ENCODE measurements at places on chromosomes 3 and 15. TPM values are rescaled to one million over a fixed set of nuclear protein-coding genes. Genes with fewer than 3 reads are reported as not detected.

DNA sequence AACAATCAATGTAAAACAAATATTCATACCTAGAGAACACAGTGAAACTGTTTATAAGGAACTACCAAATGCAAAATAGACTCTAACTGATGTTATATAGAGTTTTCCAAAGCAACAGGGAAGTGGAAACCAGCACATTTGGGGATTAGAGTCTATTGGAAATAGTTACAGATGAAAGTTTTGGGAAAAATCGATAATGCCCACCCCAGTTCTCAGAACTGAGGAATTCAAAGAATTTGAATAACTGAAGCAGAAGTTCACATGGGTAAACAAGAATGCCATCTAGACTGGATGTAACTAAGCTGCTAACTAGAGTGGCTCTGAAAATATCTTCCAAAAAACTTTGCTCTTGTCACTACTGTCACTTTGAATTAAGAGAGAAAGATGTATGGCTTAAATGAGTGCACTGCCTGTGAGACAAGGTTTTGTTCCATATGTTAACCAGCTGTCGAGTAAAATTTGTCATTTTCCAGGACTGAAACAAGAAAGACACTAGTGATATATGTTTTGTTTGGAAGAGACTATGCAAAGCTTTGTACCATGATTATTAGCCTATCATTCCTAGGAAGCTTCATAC lies 9.2 kb upstream of the DENND4A start:
- DNase-seq, result no peak

CCNB2 gene
- total RNA-seq, result 9.5 TPM

- DNase-seq, result no peak
Measured at GRCh38 chr15:45262906-45263461, 10.9 kb downstream of the SLC28A2 start.

DNA sequence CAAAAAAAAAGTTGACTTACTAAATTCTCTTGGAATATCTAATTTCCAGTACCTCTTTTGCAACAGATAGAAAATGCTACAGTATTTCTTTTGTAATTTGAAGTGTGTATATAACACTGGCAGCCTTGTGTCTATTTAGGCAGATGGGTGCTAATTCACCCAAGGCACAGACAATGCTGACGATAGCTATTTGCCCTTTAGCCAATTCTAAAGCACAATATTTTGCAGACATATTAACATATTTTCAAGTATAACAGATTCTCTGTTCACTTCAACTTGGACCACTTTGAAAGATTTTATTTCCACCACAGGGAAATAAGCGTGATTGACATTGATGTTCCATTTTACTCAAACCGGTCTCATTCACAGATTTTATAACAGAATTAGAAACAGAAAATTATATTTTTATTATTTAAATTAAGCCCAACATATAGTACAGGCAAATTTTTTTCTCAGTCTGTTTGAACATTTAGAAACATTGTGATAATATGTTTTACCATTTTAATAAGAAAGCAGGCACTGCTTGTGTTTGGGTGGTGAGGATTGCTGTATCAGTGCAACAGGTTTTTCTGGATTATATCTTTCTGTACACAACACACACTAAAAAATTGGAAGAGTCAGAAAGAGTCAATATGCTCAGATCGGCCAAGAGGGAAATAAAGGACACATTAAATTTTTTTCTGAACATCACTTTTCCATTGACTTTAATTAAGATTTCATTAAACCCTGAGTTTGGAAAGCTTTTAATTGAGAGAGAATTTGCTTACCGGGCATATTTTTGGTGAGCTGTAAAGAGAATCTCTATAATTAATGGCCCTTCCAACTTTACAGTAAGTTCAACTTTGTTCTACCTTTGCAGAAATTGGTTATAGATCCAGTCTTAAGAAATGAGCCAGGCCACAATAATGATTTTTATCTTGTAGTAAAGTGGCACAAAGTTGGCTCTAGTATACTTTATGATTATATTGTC lies 327.3 kb upstream of the NR2F2 start:
- no peak for DNase-seq

NR2F2 gene
- total RNA-seq, result 33.5 TPM

DNA sequence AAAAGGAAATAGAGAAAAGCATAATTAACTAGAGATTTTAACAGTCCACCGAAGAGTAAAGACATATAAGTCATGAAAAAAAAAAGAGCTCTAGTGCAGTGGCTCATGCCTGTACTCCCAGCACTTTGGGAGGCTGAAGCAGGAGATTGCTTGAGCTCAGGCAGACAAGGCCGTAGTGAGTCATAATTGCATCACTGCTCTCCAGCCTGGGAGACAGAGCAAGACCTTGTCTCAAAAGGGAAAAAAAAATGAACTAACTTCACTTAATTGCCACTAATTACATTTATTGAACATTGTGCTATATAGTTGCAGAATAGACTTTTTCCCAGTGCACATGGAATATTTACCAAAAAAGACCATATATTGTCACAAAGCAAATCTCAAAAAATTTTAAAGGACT lies 221.8 kb downstream of the CBLB start:
- DNase-seq, result peak; percentile 36

DNA sequence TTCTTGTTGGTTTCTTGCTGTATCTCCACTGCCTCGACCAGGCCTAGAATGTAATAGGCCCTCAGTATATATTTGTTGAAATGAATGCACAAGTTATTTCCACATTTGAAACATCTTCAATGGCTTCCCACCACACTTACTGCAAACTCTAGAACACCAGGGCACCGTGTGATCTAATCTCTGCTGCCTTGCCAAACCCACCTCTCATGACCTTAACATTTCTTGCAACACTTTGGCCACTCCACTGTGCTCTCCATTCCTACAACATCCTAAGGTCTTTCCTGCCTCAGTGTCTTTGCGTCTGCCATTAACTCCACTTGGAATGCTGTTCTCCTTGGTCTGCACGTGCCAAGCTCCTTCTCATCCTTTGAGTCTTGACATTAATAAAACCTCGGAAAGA lies 14.1 kb downstream of the FRMD4B start:
- DNase-seq, result no peak

- no peak for DNase-seq
Measured at GRCh38 chr3:48428572-48429316, 1.1 kb downstream of the PLXNB1 start.

GRCh38 chr15:72859017-72859756 lies 75.6 kb upstream of the ADPGK start:
- no peak for DNase-seq

DNA sequence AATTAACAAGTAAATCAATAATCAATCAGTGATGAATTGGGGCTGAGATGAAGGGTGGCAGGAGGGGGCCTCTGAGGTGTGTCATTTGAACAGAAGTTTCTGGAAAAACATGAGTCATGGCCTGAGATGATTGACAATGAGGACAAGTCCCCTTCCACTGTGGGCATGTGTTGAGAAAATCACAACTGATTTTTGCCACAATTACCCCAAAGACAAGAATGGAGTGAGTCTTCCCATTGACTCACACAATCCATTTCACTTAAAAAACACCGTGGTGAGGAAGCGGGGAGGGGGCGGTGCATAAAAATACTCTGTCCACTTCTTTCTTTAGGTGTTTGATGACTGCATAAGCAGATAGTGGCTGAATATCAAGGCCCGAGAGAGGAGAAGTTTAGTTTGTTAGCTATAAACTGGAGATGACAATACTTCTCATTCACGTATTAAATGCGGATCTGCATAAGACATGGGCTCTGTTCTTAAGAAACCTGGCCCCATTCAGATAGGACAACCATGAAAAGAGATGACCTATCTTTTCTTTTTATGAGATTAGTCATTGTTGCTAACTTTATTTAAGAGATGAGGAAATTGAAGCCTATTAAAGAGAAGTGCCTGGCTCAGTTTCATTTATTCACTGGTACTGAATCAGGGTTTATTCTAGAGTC lies 34.7 kb downstream of the SHC4 start:
- DNase-seq, result no peak

DNA sequence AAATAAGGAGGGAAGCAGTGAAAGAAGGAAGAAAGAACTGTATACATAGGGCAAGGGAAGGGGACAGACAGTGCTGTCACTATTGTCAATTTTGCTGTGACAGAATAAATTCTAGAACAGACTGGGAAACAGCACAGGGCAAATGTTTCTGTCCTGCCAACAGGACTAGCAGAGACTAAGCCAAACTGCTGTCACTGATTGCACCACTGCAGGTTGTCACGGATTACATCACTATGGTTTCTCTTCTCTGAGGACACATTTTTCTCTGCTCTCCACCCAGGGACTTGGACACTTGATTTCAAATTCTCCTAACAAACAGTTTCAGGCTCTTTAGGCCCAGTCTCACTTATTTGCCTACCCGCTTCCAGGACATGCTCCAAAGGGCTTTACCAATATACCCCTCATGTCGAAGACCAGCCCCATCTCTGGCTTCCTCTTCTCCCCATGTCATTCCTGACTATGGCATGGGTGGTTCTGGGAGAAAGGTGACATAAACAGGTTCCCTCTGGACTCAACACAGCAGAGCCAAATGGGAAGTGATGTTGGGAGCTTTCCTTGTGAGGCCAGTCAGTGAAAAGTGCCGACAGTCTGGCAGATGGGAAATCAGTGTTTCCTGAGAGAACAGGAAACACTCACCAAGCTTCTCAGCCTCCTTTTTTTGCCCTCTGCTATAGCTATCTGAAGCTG lies 70.2 kb upstream of the ST3GAL6 start:
- peak; percentile 90 for DNase-seq

All from dermis microvascular lymphatic vessel endothelial cell (primary cell).